Type B pancreatic cell (in vitro differentiated cells): ENCODE measurements at places on chromosomes 16 and 17. TPM values are rescaled to one million over a fixed set of nuclear protein-coding genes. Genes with fewer than 3 reads are reported as not detected.

DNA sequence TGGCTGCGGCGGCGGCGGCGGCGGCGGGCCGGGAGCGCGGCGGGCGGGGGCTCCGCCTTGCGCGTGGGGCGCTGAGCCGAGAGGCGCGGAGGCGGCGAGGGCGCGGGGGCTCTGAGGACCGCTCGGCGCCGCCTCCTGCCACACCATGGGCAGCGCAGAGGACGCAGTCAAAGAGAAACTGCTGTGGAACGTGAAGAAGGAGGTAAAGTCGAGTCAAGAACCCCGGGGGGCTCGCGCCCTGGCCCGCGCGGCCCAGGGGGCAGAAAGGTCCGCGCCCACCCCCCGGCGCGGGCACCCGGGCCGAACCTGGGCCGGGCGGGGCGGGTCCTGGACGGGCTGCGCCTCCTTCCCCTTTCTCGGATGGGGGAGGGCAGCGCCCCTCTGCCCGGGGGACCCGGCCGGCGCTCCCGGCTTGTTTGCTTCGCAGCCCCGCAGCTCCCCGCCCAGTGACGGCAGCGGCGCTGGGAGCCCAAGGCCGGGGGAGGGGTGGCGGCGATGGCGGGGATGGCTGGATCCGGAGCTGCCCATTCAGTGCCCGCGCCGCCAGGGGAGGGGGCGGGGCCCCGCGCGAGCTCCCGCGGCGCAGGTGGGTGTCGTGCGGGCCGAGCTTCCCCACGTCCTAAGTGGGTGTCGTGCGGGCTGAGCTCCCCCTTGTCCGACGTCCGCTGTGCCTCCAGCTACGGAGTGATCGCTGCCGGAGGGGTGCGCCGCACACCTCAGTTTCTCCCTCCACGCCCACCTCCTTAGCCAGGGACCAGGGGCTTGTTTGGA, 428 bp downstream of the SGSM2 start:
- peaks cover 22% of the 10 kb centered on the region for H3K4me1 ChIP-seq
- peaks cover 15% of the 10 kb centered on the region for H3K36me3 ChIP-seq
- H3K27me3 ChIP-seq, result no peaks in the 10 kb centered on the region
- H3K27ac ChIP-seq, result peak overlapping the region; percentile 79
- H3K4me3 ChIP-seq, result peak overlapping the region; percentile 99

- no peaks in the 10 kb centered on the region for H3K27me3 ChIP-seq
- H3K36me3 ChIP-seq, result peaks cover 9% of the 10 kb centered on the region
- H3K27ac ChIP-seq, result no peak overlapping the region
- no peak overlapping the region for H3K4me3 ChIP-seq
- H3K4me1 ChIP-seq, result peaks cover 5% of the 10 kb centered on the region
- DNase-seq, result no peak
Measured at GRCh38 chr16:2455081-2455845, 4.6 kb upstream of the TEDC2 start.

DNA sequence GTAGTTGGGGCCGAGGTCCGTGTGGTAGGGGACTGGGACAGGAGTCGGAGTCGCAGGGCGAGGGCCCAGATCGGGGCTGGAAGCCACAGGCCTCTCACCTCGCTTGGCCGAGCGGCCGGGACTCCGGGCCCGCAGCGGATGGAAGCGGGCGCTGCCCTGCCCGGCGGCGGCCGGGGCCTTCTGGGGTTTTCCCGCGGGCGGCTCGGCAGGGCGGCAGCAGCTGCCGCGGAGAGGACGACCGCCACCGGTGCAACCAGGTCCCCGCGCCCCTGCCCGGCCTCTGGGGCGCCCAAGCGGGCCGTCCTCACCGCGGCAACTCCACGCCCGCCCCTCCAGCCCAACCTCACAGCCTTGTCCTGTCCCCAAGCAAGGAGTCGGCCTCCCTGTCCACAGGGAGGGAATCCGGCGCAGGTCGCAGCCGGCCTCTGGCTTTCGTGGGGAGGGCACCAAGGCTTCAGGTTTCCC, 15.6 kb upstream of the UTP6 start:
- H3K27ac ChIP-seq, result no peak overlapping the region
- no peaks in the 10 kb centered on the region for H3K27me3 ChIP-seq
- H3K4me3 ChIP-seq, result no peak overlapping the region

- H3K27me3 ChIP-seq, result peaks cover 52% of the 10 kb centered on the region
- H3K36me3 ChIP-seq, result no peaks in the 10 kb centered on the region
- DNase-seq, result no peak
- no peak overlapping the region for H3K4me3 ChIP-seq
- no peak overlapping the region for H3K27ac ChIP-seq
Measured at GRCh38 chr17:36778448-36778847, 158.8 kb upstream of the LHX1 start.

The SLX4 gene
- total RNA-seq, result 7.3 and 13.3 TPM in 2 replicates

DNA sequence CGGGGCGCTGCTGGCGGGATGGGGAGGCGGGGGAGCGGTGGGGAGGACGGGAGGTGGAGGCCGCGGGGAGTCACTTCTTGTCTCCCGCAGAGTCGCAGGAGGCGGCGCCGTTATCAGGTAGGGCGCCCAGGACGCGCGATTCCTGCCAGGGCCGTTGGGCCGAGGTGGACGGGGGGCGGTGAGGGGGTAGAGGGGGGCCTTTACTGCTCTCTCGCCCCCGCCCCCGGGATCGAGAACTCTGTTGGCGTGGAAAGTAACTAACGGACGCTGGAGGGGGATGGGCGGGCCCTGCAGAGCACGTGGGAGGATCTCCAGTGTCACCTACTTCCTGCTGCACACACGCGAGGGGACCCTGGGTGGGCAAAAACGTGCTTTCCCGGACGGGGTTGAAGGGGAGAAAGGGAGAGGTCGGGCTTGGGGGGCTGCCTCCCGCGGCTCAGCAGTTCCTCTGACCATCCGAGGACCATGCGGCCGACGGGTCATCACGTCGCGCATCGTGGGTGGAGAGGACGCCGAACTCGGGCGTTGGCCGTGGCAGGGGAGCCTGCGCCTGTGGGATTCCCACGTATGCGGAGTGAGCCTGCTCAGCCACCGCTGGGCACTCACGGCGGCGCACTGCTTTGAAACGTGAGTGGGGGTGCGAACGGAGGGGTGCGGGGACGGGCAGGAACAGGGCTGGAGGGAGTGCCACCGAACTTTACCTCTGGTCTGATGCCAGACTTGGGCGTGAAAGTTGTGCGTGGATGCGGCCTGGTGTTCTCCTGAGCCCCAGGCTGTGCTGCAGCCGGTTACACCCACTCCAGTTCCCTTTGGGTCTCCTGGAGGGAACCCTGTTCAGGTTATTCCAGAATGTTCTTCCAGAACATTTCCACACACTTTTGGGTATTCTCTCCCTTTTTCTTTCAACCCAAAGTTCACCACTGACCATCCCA, 569 bp downstream of the PRSS21 start:
- H3K27me3 ChIP-seq, result peaks cover 5% of the 10 kb centered on the region
- H3K4me3 ChIP-seq, result no peak overlapping the region
- DNase-seq, result peak; percentile 68

The METTL23 gene
- total RNA-seq, result 27.5 and 28.2 TPM in 2 replicates

GRCh38 chr17:61399131-61400065, at the start of gene TBX2:
TBX2 (plus strand) TSS chr17:61399843; CDS start chr17:61400177, 334 bp downstream.
- H3K27ac ChIP-seq, result peak within 1 kb of the TSS; percentile 72
- H3K36me3 ChIP-seq, result peaks cover 15% of the 10 kb centered on the region
- peak within 1 kb of the TSS; percentile 91 for H3K4me3 ChIP-seq
- no peak for DNase-seq
- H3K4me1 ChIP-seq, result peaks cover 31% of the 10 kb centered on the region

DNA sequence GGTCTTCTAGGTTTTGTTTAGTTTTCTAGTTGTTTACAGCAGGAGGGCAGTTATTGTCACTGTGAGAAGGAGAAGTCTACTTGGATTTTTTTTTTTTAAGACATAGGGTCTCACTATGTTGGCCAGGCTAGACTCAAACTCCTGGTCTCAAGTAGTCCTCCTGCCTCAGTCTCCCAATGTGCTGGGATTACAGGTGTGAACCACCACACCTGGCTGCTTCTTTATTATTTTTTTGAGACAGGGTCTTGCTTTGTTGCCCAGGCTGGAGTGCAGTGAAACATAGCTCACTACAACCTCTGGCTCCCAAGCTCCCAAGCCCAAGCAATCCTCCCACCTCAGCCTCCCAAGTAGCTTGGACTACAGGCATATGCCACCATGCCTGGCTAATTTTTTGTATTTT, 68.3 kb upstream of the STAC2 start:
- no peak for DNase-seq
- no peaks in the 10 kb centered on the region for H3K4me1 ChIP-seq
- H3K36me3 ChIP-seq, result peaks cover 5% of the 10 kb centered on the region

The LAT gene
- 3.8 and 8.5 TPM in 2 replicates for total RNA-seq

The KCTD19 gene
- 0.56 TPM in 1 of 2 replicates, not detected in the other for total RNA-seq

DNA sequence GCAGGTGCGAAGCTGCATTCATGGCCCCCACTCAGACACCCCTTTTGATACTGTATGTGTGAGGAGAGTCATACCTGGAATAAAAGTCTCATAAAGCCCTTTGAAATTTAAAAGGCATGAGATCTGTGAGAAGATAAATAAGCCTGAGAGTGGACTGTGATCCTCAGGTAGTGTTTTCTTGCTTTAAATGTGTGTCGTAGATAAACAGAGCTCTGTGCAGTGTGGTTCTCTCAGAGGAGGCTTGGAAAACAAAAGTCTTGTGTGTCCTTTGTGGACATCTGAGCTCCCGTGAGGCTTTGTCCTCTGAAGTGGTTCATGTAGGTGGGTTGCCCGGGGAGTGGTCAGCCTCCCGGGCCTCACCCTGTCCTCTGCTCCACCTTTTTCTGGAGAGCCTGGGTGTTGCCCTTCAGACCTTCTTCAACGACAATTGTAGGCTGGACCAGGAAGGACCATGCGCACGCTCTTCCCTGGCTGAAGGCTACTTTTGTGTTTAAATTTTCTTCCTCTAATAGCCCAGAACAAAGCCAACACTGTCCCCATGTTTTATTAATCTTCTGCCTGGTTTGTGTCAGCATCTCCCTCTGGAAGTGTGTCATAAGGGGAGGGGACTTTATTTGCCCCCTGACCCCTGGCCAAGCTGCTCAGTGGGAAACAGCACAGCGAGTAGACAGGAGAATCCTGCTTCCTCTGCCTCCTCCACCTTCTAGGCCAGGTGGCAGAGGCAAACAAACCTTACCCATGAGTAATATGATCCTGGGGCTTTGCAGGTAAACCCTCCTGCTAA, 151.2 kb downstream of the MSI2 start:
- H3K27ac ChIP-seq, result peak overlapping the region; percentile 87
- H3K27me3 ChIP-seq, result no peaks in the 10 kb centered on the region
- H3K4me1 ChIP-seq, result peaks cover 52% of the 10 kb centered on the region
- H3K4me3 ChIP-seq, result peak overlapping the region; percentile 71
- H3K36me3 ChIP-seq, result peaks cover 24% of the 10 kb centered on the region
- DNase-seq, result no peak

DNA sequence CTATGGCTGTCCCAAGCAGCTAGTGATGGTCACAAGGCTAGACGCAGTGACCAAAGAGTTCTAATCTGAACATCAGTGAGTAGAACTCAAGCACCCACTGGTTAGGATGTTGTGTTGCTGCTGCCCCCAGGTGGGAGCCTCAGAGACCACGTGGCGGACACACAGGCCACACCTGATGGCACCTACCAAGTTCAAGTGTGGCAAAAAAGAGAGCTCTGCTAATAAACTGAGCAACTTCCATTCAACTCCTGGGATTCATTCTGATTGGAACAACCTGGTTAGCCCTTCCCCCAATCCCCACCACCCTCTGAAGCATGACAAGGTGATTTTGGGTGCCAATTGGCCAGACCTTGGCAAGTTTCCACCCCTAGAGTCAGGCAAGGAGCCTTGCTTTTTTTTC, 3.5 kb upstream of the LCMT1 start:
- H3K36me3 ChIP-seq, result no peaks in the 10 kb centered on the region
- peak overlapping the region; percentile 93 for H3K27ac ChIP-seq
- H3K27me3 ChIP-seq, result peaks cover 5% of the 10 kb centered on the region
- peak overlapping the region; percentile 99 for H3K4me3 ChIP-seq

- no peak overlapping the region for H3K27ac ChIP-seq
- H3K27me3 ChIP-seq, result peaks cover 13% of the 10 kb centered on the region
- peaks cover 40% of the 10 kb centered on the region for H3K4me1 ChIP-seq
- H3K4me3 ChIP-seq, result peak overlapping the region; percentile 99
- H3K36me3 ChIP-seq, result peaks cover 9% of the 10 kb centered on the region
Measured at GRCh38 chr17:38748892-38749222, 721 bp upstream of the PCGF2 start.

The EVI2A gene
- total RNA-seq, result not detected in 2 replicates

The SHBG gene
- total RNA-seq, result 2.0 and 3.0 TPM in 2 replicates

GRCh38 chr16:75452464-75453190, 11.9 kb downstream of the TMEM170A start:
- H3K27me3 ChIP-seq, result no peaks in the 10 kb centered on the region
- H3K36me3 ChIP-seq, result peaks cover 5% of the 10 kb centered on the region
- no peak for DNase-seq

The ZNHIT3 gene
- 34.6 and 43.3 TPM in 2 replicates for total RNA-seq

DNA sequence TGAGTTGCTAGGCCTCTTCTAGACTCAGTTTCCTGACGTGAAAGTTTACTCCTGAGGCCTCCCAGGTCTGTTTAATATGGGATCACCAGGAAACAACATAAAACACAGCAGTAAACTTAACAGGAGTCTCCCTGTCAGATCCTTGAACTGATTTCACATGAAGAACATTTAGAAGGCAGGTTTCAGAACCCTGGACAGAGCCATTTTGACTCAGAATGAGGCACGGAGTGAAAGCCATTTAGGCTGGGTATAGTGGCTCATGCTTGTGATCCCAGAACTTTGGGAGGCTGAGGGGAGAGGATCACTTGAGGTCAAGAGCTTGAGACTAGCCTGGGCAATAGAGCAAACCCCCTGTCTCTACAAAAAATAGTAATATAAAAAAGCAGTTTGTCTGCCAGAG, 289.1 kb downstream of the CA10 start:
- H3K4me3 ChIP-seq, result no peak overlapping the region
- H3K4me1 ChIP-seq, result no peaks in the 10 kb centered on the region
- H3K36me3 ChIP-seq, result no peaks in the 10 kb centered on the region
- H3K27me3 ChIP-seq, result peaks cover 8% of the 10 kb centered on the region

- H3K4me3 ChIP-seq, result no peak overlapping the region
- H3K4me1 ChIP-seq, result peaks cover 50% of the 10 kb centered on the region
- no peak for DNase-seq
- no peaks in the 10 kb centered on the region for H3K27me3 ChIP-seq
Measured at GRCh38 chr17:82866590-82867191, 26.9 kb upstream of the ZNF750 start.

DNA sequence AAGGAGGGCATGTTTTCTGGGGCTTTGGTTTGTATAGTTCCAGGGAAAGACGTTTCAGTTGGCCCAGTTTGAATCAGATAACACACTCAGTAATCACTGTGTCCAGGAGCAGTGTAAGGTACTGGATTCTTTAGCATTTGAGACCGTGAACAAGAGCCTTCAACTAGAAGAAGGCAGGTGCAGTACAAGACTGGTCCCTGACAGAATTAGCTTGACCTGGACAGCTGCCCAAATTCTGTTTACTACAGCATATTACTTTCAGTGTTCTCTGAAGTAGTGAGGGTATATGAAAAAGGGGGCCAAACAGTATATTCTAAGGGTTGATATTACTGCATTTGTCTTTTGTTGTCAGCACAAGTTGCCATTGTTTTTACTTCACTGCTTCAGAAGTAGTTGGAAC, 81.3 kb downstream of the COX10 start:
- no peaks in the 10 kb centered on the region for H3K27me3 ChIP-seq
- peaks cover 5% of the 10 kb centered on the region for H3K36me3 ChIP-seq
- H3K4me1 ChIP-seq, result peaks cover 5% of the 10 kb centered on the region
- no peak overlapping the region for H3K4me3 ChIP-seq

The NOG gene
- total RNA-seq, result 1.7 and 13.7 TPM in 2 replicates
